Stimulated activated CD4-positive, alpha-beta T cell treated with anti-CD3 and anti-CD28 coated beads, Interleukin-4, amount 100 ng/mL, for 24 hours (primary cell): ENCODE measurements at places on chromosomes 6 and 20.

GRCh38 chr6:42961020-42961470 is 491 bp downstream of the GNMT start:
- no peak for DNase-seq

DNA sequence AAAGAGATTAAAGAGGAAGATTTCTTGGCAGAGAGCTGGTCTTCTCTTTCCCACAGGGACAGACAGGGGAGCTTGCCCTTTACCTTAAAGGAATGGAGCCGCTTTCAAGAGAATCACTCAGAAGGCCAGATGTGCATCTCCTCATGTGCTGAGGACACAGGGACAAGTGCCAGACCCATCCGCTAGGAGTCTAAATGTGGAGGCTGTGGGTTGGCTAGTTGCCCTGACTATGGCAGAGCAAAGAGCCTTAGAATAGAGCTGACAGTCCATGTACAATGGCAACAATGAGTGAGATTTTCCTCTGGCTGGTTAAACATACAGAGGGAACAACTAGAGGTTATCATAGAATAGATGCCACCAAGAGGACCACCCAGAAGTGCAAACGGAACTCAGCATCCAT is 7.3 kb upstream of the DOK5 start:
- no peak for DNase-seq

DNA sequence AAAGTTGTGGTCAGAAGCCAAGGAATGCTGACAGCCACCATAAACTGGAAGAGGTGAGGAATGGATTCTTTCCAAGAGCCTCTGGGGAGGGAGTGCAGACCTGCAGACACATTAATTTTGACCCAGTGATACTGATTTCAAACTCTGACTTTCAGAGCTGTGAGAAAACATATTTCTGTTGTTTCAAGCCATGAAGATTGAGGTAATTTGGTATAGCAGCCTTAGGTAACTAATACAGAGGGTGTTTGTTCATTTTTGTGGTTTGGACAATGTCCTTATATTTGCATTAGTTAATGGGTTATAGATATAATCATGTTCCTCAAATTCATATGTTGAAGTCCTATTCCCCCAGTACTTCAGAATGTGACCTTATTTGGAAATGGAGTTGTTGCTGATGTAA is 85.4 kb upstream of the GTSF1L start:
- DNase-seq, result no peak

GRCh38 chr6:75272145-75272840 is 12.3 kb downstream of the TMEM30A start:
- no peak for DNase-seq

DNA sequence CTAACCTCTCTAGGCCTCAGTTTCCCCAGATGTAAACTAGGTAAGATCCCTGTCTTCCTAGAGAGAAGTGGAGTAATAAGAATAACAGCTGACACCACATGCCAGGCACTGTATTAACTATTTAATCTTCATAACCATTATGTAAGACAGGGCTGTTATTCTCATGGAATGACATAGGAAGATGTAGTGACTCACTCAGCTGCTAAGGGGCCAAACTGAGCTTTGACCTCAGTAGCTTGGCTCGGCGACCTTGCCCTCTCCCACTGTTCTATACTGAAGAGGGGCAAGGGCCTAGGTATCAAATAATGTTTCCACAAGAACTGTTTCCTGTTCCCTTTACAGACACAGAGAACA is 2.9 kb upstream of the MDGA1 start:
- no peak for DNase-seq
